ENCODE measurements at places on chromosomes 12 and 14. TPM values are rescaled to one million over a fixed set of nuclear protein-coding genes. Genes with fewer than 3 reads are reported as not detected.

- H3K4me1 ChIP-seq: peaks cover 5% of the 10 kb centered on the region
- no peaks in the 10 kb centered on the region for H3K36me3 ChIP-seq
- no peak overlapping the region for H3K4me3 ChIP-seq
- DNase-seq: no peak
- no peak overlapping the region for H3K27ac ChIP-seq
Measured at GRCh38 chr12:106037524-106038298, 101.0 kb downstream of the NUAK1 start.

DNA sequence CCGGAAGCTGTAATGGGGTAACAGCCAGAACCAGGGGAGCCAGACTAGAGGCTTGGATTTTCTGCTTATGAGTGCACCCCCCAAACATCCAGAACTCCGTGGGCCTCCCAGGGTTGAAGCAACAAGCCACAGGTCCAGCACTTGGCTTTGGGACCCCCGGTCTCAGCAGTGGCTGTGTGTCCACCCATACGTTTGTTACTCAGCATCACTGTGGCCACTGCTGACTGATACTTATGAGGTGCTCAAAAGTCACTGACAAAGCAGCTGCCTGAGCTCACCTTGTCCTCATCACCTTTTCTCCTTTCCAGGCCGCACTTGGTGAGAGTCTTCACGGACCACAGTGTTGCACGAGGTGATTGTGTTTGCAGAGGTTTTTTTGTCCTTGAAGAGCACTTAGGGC lies 145.6 kb upstream of the RFLNA start:
- no peak for DNase-seq
- H3K36me3 ChIP-seq: no peaks in the 10 kb centered on the region
- peaks cover 6% of the 10 kb centered on the region for H3K27me3 ChIP-seq
- no peaks in the 10 kb centered on the region for H3K4me1 ChIP-seq

DNA sequence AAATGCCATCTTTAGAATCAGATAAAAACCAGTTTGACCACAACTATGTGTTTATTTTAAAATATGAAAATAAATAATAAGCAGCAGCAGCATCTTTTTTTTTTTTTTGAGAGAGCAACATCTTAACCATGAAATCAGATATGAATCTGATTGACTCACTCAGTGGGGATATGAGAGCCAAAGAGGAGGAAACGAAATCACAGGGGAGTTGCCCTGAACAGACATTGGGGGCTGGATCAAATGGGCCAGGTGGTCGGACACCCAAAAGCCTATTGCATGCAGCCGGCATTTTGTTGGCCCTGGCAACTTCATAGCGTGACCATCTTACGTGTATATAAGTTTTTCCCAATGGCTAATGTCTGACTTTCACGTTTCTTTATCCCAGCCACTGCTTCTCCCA lies 321.1 kb downstream of the NPAS3 start:
- H3K27ac ChIP-seq: no peak overlapping the region
- H3K36me3 ChIP-seq: no peaks in the 10 kb centered on the region
- no peaks in the 10 kb centered on the region for H3K27me3 ChIP-seq
- DNase-seq: no peak
- H3K4me3 ChIP-seq: no peak overlapping the region

DNA sequence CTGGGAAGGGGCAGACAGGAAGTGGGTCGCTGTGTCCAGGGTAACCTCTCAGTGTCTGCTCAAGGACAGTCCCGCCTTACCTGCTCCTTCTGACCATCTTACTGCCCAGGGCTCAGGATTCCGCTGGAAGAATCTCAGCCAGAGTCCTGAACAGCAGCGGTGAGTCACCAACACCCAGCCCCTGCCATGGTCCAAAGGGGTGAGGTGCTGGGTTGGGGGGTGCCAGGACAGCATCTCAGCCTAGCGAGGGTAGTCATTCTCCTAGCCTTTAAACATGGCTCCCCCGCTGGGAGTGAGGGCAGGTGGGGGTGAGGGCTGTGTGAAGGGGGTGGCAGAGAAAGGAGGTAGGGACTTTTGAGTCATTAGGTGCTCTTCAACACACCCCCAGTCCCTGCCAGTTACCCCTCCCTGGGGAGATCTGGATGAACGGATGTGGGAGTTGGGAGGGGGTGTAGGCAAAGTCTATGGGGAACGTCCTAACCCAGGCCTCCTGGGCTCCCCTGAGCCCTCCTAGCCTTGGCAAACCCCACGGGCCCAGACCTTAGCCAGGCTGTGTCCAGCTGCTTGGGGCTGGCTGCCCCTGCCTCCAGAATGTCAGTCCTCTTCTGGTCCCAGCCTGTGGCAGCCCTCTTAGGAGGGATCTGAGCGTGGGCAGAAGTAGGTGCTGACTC lies 2.5 kb downstream of the TAMALIN start:
- H3K4me3 ChIP-seq: no peak overlapping the region
- no peaks in the 10 kb centered on the region for H3K36me3 ChIP-seq
- peaks cover 7% of the 10 kb centered on the region for H3K27me3 ChIP-seq
- peaks cover 21% of the 10 kb centered on the region for H3K4me1 ChIP-seq
- no peak overlapping the region for H3K27ac ChIP-seq

DNA sequence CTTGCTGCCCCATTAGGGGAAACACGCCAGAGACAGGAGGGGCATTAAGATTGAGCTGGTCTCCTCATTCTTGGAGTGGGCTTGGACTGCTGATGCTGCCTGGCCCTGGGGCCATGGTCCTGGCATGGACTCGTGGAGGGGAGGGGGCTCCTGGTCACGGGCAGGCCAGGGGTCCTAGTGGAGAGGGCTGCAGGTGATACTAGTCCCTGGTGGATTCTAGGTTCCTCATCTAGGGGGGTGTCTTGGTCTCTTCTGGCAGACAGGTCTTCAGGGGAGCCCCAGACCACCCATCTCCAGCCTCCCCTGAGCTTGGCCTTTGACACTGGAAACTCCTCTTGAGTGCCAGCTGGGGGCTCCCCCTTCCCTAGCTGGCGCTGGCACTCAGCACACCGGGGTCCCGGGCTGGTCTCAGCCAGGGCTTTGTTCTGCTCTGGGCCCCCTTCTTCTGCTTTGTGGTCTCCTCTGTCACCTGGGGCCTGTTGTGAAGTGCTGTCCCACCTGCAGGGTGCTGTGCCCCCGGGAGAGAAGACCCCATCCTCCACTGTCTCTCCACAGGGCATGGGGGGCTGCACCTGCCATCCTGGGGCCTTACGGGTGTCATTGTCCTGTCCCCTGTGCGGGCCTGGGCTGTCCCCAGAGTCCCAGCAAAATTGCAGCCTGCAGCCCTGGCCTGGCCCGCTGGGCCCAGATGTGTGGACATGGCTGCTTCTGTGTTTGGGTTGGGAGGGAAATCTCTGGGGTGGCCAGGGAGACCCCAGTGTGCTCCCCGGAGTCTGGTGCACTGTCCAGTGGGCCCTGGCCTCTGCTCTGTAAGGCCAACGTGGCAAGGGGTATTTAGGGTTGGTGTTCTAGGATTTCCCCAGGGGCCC lies 2.3 kb downstream of the KIF26A start:
- peaks cover 15% of the 10 kb centered on the region for H3K27me3 ChIP-seq
- no peak for DNase-seq
- H3K4me1 ChIP-seq: peaks cover 5% of the 10 kb centered on the region
- H3K4me3 ChIP-seq: no peak overlapping the region
- H3K27ac ChIP-seq: no peak overlapping the region
- no peaks in the 10 kb centered on the region for H3K36me3 ChIP-seq

- H3K4me1 ChIP-seq: no peaks in the 10 kb centered on the region
- no peak overlapping the region for H3K27ac ChIP-seq
- H3K27me3 ChIP-seq: no peaks in the 10 kb centered on the region
Measured at GRCh38 chr12:131681257-131681620, 29.7 kb upstream of the SFSWAP start.

- peaks cover 4% of the 10 kb centered on the region for H3K4me1 ChIP-seq
- no peaks in the 10 kb centered on the region for H3K36me3 ChIP-seq
- no peak overlapping the region for H3K27ac ChIP-seq
- no peak for DNase-seq
- H3K4me3 ChIP-seq: no peak overlapping the region
Measured at GRCh38 chr12:55698965-55699364, 8.7 kb downstream of the ITGA7 start.

DNA sequence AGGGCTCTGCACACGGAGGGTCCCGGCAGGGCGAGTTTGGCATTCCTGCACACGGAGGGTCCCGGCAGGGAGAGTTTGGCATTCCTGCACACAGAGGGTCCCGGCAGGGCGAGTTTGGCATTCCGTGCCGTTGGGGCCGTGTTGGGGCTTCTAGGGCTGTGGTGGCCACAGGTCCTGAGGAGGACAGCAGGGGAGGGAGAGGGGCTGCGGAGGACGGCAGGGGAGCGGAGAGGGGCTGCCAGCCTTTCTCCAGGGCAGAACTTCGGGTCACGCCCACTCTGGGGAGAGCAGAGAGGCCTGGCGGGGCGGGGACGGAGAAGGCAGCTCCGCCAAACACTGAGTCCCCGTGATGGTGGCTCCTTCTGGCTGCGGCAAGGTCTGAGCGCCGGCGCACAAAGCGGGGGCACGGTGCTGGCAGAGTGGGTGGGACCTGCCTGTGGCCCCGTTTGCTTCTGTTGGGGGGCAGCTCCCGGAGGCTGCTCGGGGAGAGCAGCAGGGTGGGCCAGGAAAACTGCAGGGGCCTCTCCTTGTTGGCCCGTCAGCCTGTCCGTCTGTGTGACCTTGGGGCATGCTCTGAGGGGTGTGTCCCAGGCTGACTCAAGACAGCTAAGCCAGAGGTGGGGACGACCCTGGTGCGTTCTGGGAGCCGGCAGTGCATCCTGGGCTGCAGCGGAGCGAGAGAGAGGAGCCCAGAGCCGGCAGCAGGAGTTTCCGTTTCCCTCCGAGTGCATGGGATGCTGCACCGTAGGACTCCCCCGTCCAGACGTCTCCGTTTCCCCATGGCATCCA lies 60.2 kb downstream of the LRCOL1 start:
- no peak for DNase-seq
- H3K27me3 ChIP-seq: no peaks in the 10 kb centered on the region
- no peaks in the 10 kb centered on the region for H3K36me3 ChIP-seq
- peaks cover 4% of the 10 kb centered on the region for H3K4me1 ChIP-seq
- H3K4me3 ChIP-seq: no peak overlapping the region

DNA sequence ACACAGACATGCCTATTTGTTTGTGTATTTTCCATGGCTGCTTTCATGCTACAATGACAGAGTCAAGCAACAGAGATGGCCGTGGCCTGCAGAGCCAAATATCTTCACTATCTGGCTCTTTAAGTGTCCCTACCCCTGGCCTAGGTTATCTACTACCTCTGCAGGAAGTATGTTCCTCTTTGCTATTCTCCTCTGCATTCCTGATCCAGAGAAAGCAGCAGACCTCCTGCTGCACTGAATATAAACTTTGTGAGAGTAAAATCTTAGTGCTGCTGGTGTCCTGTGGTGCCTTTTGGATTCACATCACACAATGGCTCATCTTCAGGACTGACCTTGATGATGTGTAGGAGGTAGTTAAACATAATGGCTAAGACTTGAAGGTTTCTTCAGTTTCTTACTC lies 233.4 kb downstream of the IPO8 start:
- no peak overlapping the region for H3K27ac ChIP-seq
- H3K4me1 ChIP-seq: no peaks in the 10 kb centered on the region

Gene KRT8
- 2,570 TPM for total RNA-seq

Gene C12orf60
- total RNA-seq: 1.7 TPM

Gene NFE2
- total RNA-seq: 0.29 TPM

Gene DHRS4L2
- 15.8 TPM for total RNA-seq

Gene NR1H4
- not detected for total RNA-seq
